T-helper 9 cell (primary cell): ENCODE measurements at places on chromosomes 11 and 22.

GRCh38 chr22:17945156-17945887, 79.0 kb downstream of the MICAL3 start:
- no peak for DNase-seq

GRCh38 chr11:43138621-43139140, 173.1 kb upstream of the API5 start:
- no peak for DNase-seq

DNA sequence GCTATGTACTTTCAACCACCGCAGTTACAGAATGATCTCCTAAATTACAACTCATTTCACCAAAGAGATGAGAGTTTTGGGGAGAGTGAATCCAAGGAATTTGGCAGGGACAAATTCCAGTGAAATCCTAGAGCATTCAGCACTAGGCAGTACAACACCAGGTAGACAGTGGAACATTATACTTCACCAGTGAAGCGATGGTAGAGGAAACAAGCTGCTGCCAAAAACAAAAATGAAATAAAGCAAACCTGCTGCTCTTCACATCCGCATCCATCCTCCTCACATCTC, 16.9 kb downstream of the SMCO4 start:
- DNase-seq: no peak

GRCh38 chr11:82305123-82305522, 428.5 kb downstream of the FAM181B start:
- no peak for DNase-seq

DNA sequence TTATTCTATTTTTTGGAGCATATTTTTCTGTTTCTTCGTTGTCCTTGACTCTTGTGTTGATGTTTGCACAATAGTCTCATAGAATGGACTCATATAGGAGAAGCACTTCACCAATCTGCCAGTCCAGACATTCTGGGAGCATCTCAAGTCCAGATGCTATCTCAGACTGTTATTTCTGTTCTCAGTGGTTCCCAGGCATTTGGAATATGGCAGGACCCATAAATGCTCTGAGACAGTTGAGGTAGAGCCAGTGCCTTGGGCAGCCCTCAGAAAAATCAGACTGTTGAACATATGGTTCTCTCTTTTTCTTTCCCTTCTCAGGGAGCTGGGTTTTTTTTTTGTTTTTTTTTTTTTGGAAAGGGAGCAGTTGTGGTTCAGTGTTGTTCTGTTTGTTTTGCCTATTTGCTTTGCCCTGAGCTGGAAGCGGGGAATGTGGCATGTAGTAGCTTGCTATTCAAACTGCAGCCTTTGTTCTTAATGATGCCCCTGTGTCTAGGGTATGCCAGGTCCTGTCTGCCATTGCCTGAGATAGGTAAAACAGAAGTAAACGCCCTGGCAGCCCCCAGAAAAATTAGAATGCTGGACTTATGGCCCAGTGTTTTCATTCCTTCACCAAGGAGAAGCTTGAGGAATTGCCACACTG, 3.7 kb upstream of the MS4A2 start:
- no peak for DNase-seq

DNA sequence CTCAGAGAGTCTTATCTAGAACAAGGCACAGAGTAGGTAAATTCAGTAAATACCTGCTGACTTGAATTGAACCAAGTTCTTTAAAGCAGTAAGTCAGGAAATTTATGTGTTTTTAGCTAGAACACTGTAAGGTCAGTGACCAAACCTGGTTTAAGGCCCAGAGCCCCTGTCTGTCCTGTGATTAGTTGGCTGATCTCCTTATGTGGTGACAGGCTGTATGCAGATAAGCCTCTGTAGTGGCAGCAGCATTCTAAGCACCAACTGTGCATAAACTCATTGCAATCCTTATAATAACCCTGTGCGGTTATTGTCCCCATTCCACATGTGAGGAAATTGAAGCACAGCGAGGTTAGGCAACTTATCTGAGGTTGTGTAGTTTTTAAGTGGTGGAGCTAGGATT, 40.5 kb downstream of the FBXO7 start:
- DNase-seq: no peak
